T-helper 22 cell (primary cell): ENCODE measurements at places on chromosomes 6 and 20.

- no peak for DNase-seq
Measured at GRCh38 chr6:126252154-126252553, 87.8 kb upstream of the CENPW start.

DNA sequence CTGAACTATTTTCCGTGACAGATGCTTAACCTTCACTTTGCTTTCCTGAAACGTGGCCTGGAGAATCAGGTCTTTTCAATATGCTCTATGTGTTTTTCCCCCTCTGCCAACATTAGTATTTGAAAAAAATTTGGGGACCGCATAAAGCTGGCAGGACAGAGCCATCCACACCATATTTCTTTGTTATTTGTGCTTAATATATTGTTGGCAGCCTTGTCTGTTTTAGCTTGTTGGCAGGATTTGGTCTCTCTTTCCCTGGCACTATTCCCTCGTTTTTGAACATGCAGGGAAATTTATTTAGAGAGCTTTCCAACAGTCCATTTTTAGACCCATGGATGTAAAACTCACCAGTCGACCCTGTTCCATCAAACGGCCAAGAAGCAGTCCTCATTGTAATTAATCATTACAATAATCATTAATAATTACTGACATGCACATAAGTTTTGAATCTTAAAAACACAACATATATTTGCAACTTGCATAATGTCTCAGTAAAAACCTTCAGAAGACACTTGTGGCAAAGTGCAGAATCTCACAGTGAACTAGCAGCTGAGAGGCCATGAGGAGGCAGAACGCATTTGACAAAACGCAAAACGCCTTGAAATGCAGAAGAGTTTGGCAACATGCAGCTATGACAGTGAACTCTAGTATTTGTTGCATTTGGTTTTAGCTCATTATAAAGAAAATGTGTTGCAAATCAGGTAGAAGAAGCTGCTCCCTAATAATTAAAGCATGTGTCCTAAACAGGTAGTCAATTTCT is 514.2 kb downstream of the C6orf118 start:
- no peak for DNase-seq

GRCh38 chr6:42907336-42907735 is 8.5 kb upstream of the PTCRA start:
- no peak for DNase-seq

GRCh38 chr6:7270320-7271204 is 42.4 kb downstream of the SSR1 start:
- DNase-seq: no peak

GRCh38 chr6:125550892-125551291 is 198.5 kb upstream of the HEY2 start:
- no peak for DNase-seq

GRCh38 chr6:16925461-16925860 is 164.2 kb upstream of the ATXN1 start:
- no peak for DNase-seq

- no peak for DNase-seq
Measured at GRCh38 chr6:72175916-72176315, 289.6 kb downstream of the RIMS1 start.

DNA sequence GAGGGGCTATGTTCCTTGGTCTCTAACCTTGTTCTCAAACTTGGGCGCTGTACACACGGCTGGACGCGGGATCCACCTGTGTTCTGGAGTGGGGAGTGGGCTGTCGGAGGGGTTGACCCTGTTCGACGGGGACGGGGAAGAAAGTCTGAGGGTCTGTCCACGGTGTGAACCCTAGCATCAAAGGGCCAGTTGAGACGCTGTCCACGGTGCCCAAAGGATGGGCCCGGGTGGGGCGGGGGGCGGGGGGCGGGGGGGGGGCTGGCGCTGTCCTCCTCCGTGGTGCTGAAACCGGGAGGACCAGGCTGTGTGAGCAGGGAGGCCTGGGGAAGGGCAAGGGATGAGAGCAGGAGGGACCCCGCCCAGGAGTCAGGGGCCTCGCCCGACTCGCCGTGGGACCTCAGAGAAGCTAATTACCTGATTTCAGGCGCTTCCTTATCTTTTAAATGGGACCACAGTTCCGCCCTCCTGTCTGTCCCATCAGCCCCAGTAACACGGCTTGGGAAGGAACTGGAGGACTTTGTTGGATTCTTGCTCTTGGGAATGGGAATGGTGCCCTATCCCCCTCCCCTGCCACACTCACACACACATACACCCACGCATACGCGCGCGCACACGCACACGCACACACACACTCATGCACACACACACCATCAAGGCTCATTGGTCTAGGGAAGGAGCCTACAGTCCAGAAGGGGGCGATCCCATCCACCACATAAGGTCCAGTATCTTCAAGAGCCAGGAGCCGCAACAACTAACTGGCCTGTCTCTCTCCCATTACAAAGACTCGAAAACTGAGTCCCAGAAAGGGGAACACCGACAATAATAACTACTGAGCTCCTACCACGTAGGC is 1.0 kb upstream of the VSTM2L start:
- DNase-seq: no peak

GRCh38 chr20:35190556-35190955 is 18.7 kb downstream of the PROCR start:
- no peak for DNase-seq

DNA sequence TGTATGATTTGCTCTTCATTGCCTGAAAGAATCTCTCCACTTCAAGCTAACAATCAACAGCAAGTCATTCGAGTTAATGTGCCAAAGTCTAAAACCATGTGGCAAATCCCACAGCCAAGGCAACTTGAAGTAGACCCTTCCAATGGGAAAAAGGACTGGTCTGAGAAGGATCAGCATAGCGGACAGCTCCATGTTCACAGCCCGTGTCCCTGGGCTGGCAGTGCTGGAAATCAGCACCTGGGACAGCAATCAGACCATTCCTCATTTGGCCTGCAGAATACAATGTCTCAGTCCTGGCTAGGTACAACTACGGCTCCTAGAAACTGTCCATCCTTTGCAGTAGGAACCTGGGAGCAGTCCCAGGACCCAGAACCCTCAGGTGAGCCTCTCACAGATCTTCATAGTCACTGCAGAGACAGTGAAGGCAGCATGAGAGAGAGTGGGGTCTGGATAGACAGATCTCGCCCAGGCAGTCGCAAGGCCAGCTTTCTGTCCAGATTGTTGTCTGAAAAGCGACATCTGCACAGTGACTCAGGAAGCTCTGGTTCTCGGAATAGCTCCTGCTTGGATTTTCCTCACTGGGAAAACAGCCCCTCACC is 1.1 kb downstream of the GJA10 start:
- DNase-seq: no peak

- DNase-seq: no peak
Measured at GRCh38 chr6:70281923-70282311, 21.0 kb downstream of the COL9A1 start.

DNA sequence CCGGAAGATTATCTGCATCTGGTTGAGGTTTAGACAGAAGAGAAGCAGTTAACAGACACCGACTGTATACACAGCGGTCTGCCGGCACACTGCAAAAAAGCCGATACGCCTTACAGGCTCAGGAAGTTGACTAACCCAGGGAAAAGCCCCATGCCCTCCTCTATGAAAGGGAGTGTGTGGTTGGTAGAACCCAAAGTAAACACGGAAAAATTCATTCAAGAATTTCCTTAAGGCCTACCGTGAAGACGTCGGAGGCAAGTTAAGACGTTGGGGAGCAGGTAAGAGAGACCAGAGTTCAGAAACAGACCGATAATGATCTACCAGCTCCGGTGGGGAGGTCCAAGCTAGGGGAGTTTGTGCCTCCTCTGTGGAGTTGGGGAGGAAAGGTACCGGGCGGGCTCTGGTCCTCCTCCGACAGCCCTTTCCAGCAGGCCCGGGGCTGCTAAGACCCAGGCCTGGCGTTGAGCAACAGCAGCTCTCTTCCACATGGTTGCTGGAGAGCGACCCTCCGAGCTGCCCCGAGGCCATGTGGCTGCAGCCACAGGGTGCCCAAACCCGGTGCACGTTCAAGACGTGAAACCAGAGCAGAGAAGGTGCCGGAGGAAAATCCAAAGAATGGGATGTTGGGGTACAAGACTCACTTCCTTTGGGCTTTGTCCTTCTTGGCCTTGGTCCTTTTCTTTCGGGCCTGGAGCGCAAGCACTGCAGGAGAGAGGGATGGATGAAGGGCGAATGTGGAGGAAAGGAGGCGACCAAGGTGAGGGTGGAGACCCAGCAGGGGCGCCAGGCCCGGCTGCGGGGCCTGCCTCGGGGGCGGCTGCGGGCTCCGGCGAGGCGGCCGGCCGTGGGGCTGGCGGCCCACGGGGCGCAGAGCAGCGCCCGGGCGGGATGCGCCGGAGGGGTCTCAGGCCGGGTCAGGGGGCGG is 809 bp downstream of the SRPK1 start:
- DNase-seq: peak; percentile 45

GRCh38 chr6:41167173-41167963 is 4.5 kb upstream of the TREM2 start:
- no peak for DNase-seq

- no peak for DNase-seq
Measured at GRCh38 chr6:1903780-1904465, 294.2 kb downstream of the FOXC1 start.

DNA sequence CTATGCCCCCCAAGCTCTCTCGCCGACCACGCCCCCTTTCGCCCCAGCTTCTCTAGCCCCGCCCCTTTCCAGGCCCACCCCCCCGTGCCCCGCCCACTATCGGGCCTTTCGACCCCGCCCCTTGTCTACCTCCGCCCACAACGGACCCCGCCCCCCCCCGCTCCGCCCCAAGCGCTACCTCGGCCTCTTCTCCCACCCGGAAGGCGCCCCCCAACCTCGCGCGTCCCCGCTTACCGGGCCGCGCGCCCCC is 200 bp downstream of the ZBTB22 start:
- no peak for DNase-seq

DNA sequence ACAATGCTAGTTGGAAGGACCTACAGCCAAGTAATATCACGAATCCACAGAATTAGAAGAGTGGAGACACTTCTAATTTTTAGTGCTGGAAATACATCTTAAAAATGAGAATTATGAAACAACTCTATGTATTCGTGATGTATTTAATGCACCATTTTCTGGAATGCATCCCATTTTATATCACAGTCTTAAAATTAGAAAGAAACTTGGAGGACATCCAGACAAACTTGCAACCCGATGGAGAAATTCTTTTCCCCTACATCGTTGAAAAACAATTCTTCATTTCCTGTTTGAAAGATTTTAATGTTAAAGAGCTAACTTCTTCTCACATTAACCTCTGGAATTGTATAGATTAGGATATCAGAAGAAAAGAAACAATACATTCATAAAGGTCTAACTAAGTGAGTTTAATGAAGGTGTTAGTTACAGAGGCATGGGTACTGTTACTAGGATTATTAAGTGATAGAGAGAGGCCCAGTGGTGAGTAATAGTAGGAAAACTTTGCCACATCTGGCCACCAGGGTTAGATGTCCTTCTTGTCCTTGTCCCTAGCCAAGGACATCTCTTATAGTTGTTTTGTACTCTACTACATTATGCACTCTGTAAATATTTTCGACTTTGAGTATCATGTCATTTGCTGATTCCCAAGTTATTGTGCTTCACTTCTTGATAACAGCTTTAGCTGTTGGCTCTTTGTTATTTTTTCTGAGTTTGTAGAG is 502.4 kb upstream of the PTCHD4 start:
- no peak for DNase-seq

- DNase-seq: no peak
Measured at GRCh38 chr20:38441916-38442315, 6.8 kb upstream of the SNHG17 start.

DNA sequence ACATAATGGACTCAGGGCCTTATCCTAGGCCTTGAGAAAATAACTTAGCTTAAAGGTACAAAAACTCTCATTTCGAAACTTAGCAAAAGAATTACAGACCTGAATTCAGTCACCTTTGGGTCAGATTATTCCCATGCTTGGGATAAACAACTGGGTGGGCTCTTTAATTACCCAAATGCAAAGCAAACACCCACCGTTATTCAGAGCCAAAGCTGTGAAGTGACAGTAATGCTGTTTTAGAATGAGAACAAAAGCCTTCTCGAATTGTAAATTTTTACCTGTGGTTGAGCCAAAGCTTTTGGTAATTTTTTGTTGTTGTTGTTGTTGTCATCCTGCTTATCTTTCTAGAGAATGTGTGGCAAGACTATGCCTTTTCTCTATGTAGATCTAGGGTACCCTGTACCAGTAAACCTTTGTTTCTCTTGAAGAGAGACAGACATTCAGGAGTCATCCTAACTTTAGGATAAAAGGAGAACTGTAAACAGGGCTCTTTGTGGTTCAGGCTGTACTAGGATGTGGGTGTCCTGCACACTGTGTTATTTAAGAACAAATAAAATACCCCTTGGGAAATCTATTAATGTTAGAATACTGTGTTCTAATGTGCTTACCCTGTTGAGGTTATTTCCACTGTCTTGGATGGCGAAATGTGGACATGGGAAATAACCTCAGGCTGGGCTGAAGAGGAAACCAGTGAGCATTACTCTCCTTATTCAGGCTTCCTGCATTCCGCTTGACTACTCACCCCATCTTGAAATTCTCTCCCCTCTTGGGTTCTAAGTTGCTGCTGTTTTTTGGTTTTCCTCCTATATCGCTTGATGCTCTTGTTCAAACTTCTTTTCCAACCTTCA is 480.7 kb downstream of the CD83 start:
- DNase-seq: no peak

DNA sequence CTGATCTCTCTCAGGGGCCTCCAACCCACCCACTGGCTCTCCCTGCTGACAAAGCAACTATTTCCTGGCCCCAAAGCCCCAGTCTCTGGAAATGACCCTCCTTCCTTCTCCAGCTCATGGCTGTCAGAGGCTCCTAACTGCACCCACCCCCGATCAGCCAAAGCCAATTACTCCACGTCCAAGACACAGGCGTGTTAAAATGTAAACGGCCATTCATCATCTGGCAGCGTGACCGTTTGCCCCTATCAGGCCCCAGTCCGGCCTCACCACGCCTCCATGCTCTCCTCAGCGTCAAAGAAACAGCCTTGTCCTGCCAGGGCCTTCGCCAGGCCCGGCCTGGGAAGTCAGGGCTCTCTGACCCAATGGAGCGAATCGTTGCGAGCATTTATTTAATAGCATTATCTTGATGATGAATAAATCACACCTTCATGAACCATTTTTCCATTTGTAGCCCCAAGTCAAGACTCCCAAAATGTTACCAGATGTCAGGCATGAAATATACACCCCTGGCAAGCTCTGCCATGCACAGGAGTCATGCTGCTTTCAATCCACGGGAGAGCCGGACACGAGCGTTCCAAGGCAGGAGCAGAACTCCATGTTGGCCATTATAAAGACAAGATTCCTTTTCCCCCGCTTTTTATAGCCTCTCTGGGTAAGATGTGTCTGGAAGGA is 17.7 kb downstream of the RIPOR3 start:
- DNase-seq: no peak
